ENCODE measurements at places on chromosomes 5 and 9.

- DNase-seq: no peak
These were observed 66.1 kb upstream of the STK32A start for GRCh38 chr5:147168578-147169327.

DNA sequence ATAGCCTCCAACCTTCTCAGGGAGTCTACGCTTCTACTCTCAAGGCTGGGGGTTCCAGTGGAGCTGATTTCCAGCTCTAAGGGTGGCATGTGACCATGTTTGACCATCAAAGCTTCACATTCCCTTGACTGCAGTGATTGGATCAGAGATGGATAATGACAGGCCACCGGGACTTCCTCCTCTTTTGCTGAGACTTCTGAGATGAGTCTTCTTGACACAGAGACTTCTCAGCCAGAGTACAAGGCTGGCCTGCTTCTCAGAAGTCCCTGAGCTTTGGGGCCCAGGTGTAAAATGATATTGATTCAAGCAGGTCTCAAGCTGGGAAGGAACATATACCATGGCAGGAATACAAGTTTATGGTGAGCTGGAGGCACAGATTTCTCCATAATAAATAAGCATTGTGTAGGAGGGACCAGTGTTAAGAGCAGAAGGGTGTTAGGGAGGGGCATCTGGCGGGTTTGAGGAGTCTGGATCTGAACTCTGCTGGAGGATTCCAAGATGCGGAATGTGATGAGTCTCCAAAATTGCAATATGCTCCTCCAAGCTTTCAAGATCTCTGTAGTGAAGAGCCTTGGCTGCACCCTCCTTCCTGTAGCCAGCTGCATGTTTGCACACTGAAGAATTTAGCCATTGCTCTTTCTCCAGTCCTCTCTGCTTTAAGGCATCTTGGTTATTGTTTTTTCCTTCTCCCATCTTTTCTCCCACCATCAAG is 41.7 kb upstream of the HSD17B4 start:
- no peak for DNase-seq

DNA sequence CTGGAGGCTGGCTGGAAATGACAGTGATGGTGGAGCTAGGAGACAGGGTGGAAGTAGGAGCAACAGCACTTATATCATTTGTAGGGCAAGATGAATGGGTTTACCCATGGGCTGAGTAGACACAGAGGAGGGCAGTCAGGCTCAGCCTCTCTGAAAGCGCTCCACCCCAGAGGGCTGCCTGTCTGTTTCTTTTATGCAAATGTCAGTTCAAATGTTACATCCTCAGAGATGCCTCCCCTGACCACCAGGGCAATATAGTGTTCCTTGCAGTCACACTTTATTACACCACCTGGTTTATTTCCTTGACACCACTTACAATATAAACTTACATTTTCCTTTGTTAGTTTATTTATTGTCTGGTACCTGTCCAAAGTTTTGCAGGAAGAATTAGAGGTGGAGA is 159.5 kb upstream of the IL12B start:
- no peak for DNase-seq

DNA sequence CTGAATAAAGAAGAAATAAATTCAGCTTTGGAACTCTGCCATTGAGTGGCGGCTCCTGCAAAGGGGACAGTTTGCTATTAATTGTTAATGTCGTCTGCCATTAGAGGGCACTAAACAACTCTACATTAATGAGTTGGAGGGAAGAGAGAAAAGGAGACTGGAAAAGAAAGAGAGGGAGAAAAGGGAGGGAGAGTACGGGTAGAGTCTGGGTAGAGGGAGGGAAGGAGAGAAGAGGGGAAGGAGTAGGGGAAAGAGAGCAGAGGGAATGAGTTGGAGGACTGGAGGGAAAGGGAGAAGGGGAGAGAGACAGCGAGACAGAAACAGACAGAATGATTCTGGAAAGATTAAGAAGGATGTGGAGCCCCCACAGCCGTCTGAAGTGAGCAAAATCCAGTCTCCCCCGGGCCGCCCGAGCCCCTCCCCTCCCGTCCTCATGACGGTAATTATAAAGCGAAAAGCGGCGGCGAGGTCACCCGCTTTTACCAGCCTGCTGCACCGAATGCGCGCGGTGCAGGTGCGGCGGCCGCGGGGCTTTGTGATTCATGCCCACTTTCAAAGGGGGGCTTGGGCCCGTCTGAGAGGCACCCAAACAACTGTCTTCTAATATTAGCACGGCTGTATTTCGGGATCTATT is 1.9 kb upstream of the FST start:
- DNase-seq: peak; percentile 14

GRCh38 chr5:28374492-28374967 is 1336.1 kb upstream of the CDH9 start:
- DNase-seq: no peak

- DNase-seq: no peak
These were observed 3.4 kb upstream of the CACFD1 start for GRCh38 chr9:133456409-133456808.

- no peak for DNase-seq
These were observed 9.4 kb upstream of the REEP5 start for GRCh38 chr5:112931473-112931872.

GRCh38 chr9:137433349-137433915 is 7.7 kb downstream of the ENTPD8 start:
- no peak for DNase-seq

DNA sequence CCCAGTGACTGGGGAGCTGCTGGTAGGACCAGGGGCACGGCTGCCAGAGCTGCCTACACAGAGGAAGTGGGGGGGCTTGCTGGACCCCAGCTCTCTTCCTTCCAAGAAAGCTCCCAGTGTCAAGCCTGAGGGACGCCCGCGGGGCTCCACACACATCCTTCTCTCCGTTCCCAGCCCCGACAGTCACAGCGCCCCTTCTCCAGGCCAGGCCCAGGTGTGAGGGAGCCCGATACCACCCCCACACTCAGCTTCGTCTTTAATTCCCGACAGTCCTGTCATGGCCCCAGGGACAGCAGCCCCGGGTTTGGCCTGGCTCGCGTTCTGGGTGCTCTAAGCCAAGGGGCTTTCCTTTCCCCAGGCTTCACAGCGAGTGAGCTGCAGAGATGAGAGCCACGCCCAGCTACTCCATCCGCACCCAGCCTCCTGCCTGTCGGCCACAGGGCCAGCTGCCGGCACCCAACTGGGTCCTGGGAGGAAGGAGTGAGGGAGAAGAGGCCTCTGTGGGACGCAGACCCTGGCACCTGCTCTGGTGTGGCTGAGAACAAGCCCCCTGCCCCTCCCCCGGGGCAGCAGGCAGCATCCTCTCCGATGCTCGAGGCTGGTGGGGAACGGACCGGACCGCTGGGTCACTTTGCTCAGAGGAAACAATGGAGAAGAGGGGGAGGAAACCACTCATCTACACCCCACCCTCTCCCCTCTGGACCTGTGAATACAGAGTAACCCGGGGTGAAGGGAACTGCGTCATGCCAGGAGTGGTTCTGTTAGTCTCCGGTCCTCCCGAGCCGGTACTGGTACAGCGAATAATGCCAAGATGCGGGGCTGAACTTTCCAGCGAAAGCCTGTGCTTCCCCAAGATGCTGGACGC is 53.9 kb upstream of the PHYKPL start:
- DNase-seq: no peak

- DNase-seq: no peak
These were observed 77.6 kb downstream of the CD180 start for GRCh38 chr5:67119010-67119409.

DNA sequence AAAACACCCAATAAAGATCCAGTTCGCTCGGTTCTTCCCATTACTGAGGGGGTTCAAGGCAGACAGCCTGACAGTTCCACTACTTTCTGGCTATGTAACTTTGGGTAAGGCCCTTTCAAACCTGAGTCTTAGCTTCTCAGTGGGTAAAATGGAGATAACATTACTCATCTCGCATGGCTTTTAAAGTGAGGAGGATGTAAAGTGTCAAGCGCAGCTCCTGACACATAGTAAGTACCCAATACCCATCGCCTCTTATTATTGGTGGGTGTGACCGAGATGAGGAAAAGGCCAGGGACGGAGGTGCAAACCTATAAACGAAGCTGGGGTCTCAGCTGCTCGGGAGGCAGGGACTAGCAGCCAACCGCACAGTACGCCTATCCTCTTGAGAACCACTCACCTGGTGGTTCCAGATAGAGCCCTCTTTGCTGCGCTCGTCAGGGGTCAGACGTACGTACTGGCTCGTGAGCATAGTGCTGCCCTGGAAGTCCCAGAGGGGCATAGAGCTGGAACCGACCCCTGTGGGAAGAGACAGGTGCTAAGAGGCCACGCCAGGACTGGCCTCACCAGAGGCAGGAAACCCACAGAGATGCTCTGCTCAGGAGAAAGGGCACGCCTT is 584 bp downstream of the LMAN2 start:
- DNase-seq: no peak

DNA sequence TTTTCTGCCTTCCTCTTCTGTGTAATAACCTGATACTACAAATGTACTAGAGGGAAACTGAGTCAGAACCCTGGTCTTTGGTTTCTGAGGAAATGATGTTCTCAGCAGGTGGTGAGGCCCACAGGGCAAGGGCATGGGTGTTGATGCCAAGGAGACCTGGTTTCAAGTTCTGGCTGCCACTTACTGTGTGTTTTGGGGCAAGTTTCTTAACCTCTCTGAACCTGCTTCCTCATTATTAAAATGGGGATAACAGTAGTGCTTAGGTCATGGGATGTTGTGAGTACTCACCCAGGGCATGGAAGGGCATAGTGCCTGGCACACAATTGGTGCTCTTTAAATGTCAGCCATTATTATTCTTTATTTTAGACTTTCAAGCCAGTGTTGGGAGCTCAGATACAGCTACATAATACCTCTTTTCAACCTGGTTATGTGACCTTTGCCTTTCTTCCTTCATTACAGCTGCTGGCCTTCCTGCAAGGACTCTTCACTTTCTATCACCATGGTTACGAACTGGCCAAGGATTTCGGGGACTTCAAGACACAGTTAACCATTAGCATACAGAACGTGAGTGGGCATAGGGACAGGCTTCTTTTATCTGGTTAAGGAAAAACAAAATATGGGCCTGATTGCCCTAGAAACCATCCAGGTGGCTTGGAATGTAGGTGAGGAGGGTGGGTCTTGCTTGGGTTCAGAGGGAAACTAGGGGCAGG is 131.5 kb downstream of the ARHGAP26 start:
- DNase-seq: no peak

DNA sequence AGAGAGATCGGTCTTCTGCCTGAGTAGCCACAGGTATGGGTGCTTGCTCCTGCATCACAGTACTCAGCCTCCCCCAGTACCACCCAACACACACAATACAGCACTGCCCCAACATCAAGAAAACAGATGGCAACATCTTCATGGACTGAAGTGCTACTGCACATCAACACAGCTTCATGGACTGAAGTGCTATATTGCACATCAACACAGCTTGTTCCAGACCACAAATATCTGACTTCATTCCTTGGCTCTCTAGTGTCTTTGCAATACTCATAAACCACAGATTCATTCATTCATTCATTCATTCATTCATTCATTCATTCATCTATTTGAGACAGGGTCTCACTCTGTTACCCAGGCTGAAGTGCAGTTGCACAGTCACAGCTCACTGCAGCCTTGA is 31.1 kb upstream of the PCA3 start:
- no peak for DNase-seq

DNA sequence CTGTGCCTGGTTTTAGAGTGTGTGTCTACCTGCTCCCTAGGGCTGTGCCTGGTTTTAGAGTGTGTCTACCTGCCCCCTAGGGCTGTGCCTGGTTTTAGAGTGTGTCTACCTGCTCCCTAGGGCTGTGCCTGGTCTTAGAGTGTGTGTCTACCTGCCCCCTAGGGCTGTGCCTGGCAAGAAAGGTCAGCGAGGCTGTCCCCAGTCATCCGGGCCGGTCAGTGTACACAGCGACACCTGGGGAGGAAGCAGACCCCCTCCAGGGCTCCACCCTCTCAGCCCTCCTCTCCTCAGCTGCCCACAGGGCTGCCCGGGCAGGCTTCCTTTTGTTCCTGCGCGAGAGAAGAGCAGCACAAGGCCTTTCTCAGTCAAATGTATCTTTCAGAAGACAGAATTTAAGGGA is 4.1 kb downstream of the NRARP start:
- DNase-seq: no peak

- no peak for DNase-seq
These were observed 64.4 kb downstream of the PLCXD3 start for GRCh38 chr5:41445937-41446563.

GRCh38 chr9:120913647-120914264 is 12.8 kb downstream of the TRAF1 start:
- no peak for DNase-seq

- DNase-seq: no peak
These were observed 56.7 kb downstream of the PIK3R1 start for GRCh38 chr5:68272289-68272688.

- no peak for DNase-seq
These were observed 356.5 kb upstream of the TUSC1 start for GRCh38 chr9:26034786-26035185.

DNA sequence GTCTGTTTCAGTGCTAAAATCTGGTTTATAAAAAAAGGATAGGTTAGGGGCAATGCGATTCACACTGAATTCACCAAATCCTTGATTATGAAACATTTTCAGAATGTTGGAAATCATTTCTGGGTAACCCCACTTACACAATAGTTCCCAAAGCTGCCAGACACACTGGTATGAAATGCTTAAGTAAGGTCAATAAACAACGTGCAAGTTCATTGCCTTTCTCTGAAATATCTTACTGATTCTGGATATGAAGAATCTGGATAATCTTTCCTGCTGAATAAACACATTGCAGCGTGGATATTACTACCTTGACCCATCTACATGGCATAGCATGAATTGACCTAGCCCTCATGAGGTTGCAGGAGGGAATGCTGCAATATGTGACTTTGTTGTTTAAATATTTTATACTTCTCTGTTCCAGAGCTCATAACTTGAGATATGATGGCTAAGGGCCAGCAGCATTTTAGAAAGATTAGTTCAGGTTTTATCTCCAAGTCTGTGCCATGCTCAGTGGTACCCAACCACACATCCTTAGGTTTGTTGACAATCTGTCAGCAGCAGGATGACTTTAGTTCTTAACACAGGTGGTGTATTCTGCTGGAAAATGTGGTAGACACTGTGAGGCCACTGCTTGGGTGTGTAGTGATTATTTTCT is 121.0 kb downstream of the NREP start:
- no peak for DNase-seq

DNA sequence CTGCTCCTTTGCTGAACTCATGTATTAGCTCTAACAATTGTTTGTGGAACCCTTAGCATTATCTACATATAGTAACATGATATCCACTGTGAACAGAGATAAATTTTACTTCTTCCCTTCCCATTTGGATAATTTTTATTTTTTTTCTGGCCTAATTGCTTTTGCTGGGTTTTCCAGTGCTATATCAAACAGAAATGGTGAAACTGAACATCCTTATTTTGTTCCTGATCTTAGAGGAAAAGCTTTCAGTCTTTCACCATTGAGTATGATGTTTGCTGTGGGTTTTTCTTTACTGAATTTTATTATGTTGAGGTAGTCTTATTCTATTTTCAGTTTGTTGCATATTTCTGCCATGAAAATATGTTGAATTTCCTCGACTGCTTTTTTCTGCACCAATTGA is 44.8 kb upstream of the STARD4 start:
- no peak for DNase-seq

- DNase-seq: no peak
These were observed 484.6 kb downstream of the SLCO4C1 start for GRCh38 chr5:101811466-101811865.

DNA sequence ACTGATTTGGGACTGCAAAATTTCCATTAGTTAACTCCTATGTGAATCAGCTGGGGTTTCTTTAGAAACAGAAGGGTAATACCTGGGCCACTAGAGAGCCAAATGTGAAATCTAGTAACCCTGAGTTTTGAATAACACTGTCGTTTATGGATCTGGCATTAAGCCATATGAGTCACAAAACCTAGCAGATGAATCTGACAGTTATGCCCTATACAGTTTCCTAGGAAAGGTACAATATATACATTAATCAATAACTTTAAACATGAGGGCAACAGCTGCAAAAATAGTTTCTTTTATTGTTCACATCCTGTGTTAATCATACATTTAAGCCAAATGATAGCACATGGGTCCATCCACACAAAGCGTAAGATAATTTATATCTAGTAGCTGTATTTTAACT is 56.9 kb downstream of the PAM start:
- no peak for DNase-seq

All from activated naive CD8-positive, alpha-beta T cell treated with anti-CD3 and anti-CD28 coated beads, Interleukin-2, amount 50 U/mL, for 24 hours (primary cell).